Effector memory CD8-positive, alpha-beta T cell (primary cell): ENCODE measurements at places on chromosomes 2 and 18.

GRCh38 chr2:23709311-23709710, 217.6 kb downstream of the ATAD2B start:
- DNase-seq: no peak
- H3K27ac ChIP-seq: no peak overlapping the region
- H3K4me1 ChIP-seq: no peaks in the 10 kb centered on the region
- no peak overlapping the region for H3K4me3 ChIP-seq
- H3K36me3 ChIP-seq: peaks cover 13% of the 10 kb centered on the region
- H3K27me3 ChIP-seq: no peaks in the 10 kb centered on the region

DNA sequence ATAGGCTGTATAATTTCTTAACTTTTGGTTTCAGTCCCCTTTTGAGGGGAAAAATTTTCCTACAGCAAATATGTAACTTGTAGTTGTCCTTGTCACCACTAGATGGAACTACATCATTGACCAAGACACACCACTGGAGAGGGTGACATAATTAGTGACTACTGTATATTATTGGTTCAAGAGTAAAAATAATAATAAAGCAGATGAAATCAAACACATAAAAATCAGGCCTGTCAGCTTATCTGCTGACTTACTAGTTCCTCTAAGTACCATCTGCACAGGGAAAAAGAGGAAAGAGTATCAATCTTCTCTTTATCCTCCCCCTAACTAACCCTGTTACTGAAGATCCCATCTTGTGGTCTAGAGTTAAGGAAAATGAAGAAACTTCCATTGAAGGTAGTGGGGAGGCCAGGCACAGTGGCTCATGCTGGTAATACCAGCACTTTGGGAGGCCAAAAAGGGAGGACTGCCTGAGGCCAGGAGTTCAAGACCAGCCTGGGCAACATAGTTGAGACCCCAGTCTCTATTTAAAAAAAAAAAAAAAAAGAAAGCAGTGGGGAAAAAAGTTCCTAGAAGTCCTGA, 29.6 kb upstream of the ENOSF1 start:
- no peak overlapping the region for H3K4me3 ChIP-seq
- peaks cover 52% of the 10 kb centered on the region for H3K36me3 ChIP-seq
- no peaks in the 10 kb centered on the region for H3K27me3 ChIP-seq
- DNase-seq: peak; percentile 10
- no peaks in the 10 kb centered on the region for H3K4me1 ChIP-seq

DNA sequence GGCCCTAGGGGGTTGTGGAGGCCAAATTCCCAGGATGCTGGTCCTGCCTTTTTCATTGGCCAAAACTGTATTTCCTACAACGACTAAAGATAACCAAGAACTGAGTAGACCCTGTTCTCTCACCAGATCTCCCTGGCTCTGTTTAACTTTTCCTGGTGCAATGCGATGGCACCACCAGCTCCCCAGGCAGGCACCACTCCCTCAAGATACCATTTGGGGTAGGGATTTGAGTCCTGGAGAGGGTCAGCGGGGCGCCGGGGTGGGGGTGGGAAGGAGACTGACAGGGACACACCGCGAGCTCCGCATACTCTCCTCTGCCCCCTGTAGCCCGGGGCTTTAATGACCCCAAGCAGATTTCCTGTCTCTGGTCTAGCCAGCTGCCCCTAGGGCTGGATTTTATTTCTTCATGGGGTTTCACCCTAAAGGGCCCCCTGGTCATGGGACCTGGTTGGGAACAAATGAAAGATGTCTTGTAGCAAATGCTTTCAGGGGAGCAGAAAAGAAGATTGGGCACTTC, 7.3 kb downstream of the SIX2 start:
- no peaks in the 10 kb centered on the region for H3K36me3 ChIP-seq
- H3K27ac ChIP-seq: no peak overlapping the region
- peak overlapping the region; percentile 49 for H3K4me3 ChIP-seq
- peaks cover 16% of the 10 kb centered on the region for H3K4me1 ChIP-seq
- H3K27me3 ChIP-seq: peaks cover 81% of the 10 kb centered on the region

GRCh38 chr2:64649013-64649484, 4.7 kb downstream of the SERTAD2 start:
- peaks cover 19% of the 10 kb centered on the region for H3K36me3 ChIP-seq
- no peak overlapping the region for H3K4me3 ChIP-seq
- no peaks in the 10 kb centered on the region for H3K27me3 ChIP-seq
- no peak for DNase-seq
- no peak overlapping the region for H3K27ac ChIP-seq

GRCh38 chr2:186554850-186555671, 34.8 kb upstream of the ITGAV start:
- no peak overlapping the region for H3K4me3 ChIP-seq
- peaks cover 4% of the 10 kb centered on the region for H3K27me3 ChIP-seq
- no peak for DNase-seq
- H3K36me3 ChIP-seq: no peaks in the 10 kb centered on the region

DNA sequence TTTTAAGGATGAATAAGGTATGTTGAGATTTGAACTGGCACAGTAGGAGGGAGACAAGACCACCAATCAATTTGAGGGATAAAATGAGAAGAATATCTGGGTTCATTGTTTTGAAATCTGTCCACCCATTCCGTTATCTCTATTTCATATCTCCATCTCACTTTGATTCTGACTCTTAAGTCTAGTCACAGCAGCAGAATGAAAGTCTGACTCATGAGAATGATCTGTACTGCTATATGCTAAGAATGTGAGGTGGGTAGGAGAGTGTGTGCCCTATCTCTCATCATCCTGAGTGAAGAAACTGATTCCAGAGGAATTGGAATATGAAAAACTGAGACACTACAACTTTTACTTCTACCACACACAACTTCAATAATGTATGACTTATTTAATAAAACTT, 1994.5 kb upstream of the PIK3C3 start:
- DNase-seq: no peak
- H3K27ac ChIP-seq: no peak overlapping the region
- H3K36me3 ChIP-seq: no peaks in the 10 kb centered on the region
- no peaks in the 10 kb centered on the region for H3K4me1 ChIP-seq

DNA sequence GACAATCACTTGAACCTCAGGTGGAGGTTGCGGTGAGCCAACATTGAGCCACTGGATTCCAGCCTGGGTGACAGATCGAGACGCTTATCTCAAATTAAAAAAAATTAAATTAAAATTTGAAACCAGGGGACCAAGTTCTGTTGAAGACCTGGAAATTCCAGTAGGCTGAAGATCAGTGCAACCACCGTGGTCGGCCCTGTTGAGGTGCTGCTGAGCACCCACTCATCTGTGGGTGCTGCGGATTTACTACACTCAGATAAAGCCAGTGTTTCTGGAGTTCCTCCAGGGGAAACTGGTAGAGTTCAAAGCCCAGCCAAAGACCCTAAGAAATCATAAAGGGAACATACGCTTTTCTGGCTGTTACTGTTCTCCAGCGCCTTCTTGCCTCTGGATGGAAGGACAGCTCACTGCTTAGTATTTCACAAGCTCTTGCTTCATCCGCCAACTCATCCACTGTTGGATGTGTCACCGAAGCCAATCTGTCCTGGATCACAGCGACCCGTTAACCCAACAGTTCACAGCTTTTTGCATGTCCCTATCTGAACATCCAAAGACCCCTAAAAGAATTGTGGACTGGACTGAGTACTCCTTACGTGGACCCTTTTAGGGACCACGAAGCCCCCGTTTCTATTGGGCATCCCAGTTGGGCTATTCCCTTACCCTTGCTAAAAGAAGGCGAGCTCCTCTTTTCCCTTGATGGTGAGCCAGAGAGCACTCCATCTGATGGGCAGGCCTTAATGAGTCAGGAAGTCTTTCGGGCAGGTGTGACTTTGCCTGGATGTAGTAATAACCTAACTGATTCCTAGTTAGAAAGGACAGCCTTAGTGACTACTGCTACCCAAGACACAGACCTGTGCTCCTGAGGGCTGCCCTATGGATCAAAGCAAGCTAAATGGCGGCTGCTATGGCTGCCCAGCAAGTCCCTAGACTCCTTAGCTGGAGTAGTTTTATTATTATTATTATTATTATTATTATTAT, 6.0 kb upstream of the ALPP start:
- no peak for DNase-seq
- no peaks in the 10 kb centered on the region for H3K4me1 ChIP-seq
- H3K4me3 ChIP-seq: no peak overlapping the region
- H3K27ac ChIP-seq: no peak overlapping the region

DNA sequence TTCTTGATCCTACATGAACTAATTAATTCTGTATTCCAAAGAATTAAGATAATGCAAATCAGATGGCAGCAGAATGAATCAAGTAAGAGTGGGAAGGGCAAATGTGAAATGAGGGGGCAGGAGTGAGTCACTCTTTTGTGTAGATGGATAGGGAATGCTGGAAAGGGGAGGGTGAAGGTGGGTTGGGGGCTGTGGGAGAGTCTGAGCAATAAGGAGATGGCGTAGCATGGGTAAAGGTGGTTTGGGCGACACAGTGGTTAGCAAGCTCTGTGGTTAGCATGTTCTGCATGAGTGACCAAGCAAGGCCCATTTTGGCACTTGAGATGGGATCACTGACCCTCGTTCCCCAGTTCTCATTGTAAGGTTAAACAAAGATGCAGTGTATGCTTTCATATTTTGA, 20.4 kb downstream of the GPD2 start:
- no peak for DNase-seq
- no peak overlapping the region for H3K4me3 ChIP-seq
- H3K36me3 ChIP-seq: no peaks in the 10 kb centered on the region
- no peak overlapping the region for H3K27ac ChIP-seq
- H3K4me1 ChIP-seq: peaks cover 27% of the 10 kb centered on the region

DNA sequence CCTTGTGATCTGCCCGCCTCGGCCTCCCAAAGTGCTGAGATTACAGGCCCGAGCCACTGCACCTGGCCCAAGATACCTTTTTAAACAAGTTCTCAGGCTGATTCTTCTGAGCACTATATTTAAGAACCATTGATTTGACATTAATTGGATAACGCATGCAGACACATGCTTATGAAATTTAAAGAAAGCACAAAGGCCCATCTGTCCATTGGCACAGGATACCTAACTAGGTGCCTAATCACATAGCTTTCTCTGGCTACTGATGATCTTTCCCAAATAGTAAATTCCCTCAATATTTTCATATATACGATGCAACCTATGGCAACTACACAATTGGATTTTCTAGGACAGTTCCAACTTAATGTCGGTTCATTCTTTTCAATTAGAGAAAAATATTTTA, 62.5 kb upstream of the STAM2 start:
- H3K4me1 ChIP-seq: no peaks in the 10 kb centered on the region
- H3K4me3 ChIP-seq: no peak overlapping the region
- H3K27ac ChIP-seq: no peak overlapping the region
- no peak for DNase-seq
- no peaks in the 10 kb centered on the region for H3K36me3 ChIP-seq

DNA sequence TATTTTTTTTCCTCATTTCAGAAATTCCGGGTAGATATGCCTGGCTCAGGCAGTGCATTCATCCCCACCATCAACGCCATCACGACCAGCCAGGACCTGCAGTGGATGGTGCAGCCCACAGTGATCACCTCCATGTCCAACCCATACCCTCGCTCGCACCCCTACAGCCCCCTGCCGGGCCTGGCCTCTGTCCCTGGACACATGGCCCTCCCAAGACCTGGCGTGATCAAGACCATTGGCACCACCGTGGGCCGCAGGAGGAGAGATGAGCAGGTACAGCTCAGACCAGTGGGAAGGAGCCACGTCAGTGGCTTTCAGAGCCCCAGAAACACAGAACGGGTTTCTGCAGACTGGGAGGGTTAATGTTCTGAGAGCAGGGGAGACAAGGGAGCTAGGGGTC, 11.4 kb downstream of the FOSL2 start:
- H3K27me3 ChIP-seq: no peaks in the 10 kb centered on the region
- peaks cover 67% of the 10 kb centered on the region for H3K4me1 ChIP-seq
- no peak for DNase-seq
- peak overlapping the region; percentile 44 for H3K27ac ChIP-seq

DNA sequence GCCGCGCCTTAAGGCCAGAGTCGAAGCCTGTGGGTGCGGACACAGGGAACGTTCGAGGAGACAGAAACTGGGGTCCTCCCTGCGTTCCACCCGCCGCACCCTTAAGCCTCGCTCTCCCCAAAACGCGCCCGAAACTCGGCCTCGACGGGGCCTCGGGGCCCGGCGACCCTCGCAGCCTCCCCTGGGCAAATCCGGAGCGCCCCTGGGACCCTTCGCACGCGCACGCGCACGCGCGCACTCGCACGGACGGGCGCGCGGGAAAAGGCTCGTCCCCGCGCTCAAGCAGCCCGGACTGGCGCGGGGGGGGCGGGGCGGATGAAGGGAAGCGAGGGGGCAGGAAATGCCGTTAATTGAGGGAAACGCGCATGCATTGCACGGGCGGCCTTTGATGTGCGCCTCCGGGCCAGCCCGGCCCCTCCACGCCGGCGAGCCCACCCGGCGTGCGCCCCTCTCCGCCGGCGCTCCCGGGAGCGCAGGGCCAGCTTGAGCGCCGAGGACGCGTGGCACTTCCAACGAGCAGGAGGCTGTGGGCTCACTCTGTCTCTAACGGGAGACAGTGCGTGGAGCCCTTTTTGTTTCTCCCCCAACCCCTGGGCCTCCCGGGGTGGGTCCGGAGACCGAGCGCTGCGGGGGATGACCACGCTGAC, 5.4 kb upstream of the SALL3 start:
- H3K36me3 ChIP-seq: peaks cover 12% of the 10 kb centered on the region
- DNase-seq: no peak
- no peaks in the 10 kb centered on the region for H3K4me1 ChIP-seq
- H3K4me3 ChIP-seq: peak overlapping the region; percentile 19

DNA sequence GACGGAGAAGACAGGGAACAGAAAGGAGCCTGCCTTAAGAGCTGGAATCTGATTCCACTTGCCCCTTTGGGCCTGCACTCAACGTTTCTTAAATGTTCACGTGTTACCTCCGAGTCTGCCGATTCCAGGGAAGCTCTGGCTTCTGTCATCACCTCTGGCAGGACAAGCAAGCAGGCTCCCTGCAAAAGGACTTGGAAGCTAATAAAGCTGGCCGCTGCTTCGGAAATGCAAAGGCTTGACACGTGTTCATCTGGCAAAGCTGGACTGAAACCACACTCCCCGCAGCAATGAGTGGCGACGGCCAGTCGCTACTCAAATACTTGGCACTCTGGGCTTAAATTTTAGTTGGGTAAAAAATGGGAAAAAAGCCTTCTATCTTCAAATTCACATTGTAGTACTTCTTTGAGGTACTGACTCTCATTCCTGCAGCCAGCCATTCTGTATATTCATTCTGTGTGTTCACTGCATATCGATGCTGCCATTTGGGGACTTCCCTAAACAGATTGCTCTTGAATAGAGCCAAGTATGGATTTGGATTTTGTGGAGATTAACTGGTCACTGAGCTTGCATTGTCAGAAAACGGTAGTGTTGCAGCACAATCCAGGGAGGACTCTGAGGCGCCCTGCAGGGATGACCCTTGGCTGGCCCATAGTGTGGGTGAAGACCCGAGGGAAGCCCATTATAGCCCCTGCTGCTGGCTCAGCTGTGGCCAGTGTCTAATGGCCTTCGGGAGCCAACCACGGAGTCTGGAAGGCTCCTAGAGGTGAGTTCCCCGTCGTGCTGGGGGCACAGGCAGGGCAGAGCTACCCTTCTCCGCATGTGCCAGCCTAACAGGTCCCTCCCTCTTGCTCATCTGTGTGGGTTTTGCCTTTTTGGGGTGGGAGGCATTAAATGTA, 231.5 kb downstream of the PRKCE start:
- H3K4me3 ChIP-seq: no peak overlapping the region
- no peaks in the 10 kb centered on the region for H3K36me3 ChIP-seq
- no peak for DNase-seq
- no peaks in the 10 kb centered on the region for H3K27me3 ChIP-seq
- H3K27ac ChIP-seq: no peak overlapping the region
- H3K4me1 ChIP-seq: peaks cover 4% of the 10 kb centered on the region

- no peak overlapping the region for H3K27ac ChIP-seq
- peaks cover 50% of the 10 kb centered on the region for H3K36me3 ChIP-seq
- H3K4me3 ChIP-seq: no peak overlapping the region
- DNase-seq: no peak
- no peaks in the 10 kb centered on the region for H3K27me3 ChIP-seq
- H3K4me1 ChIP-seq: no peaks in the 10 kb centered on the region
These were observed 258.5 kb downstream of the TWIST2 start for GRCh38 chr2:239106314-239106908.
